Activated naive CD8-positive, alpha-beta T cell treated with anti-CD3 and anti-CD28 coated beads, Interleukin-2, amount 50 U/mL, for 16 hours (primary cell): ENCODE measurements at places on chromosomes 3 and 15.

- DNase-seq, result no peak
Observed at GRCh38 chr3:66469220-66469640, 31.6 kb downstream of the LRIG1 start.

GRCh38 chr3:42539871-42540714, 37.6 kb downstream of the VIPR1 start:
- peak; percentile 47 for DNase-seq

- DNase-seq, result no peak
Observed at GRCh38 chr3:46089237-46090011, 62.1 kb upstream of the XCR1 start.

DNA sequence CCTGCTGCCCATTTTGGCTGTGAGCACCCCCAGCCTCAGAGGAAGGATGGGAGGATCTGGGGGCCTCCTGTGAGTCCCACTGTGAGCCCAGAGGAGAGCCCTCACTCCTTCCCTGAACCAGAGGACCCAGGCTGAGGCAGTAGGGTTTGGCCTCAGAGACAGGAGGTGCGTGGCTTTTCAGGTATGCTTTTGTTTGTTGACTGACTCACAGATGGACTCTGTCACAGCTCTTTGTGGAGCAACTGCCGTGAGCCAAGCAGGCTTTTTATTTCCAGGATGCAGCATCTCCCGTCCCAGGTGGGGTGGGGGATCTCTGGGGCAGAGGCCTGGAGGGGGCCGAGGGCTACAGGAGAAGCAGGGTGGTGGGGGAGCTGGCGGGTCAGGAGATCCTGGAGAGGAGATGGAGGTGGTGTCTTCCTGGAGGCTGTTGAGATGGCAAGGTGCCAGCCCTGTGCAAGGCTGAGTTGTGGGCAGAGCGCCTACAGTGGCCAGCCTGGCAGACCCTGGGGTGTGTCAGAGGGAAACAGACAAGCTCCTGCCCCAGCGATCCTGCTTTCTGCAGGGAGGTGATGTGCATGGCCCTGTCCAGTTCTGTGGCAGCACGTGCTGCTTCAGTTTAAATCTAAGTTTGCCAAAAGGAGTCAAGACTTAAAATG, 24.0 kb downstream of the PLXNA1 start:
- DNase-seq, result no peak

DNA sequence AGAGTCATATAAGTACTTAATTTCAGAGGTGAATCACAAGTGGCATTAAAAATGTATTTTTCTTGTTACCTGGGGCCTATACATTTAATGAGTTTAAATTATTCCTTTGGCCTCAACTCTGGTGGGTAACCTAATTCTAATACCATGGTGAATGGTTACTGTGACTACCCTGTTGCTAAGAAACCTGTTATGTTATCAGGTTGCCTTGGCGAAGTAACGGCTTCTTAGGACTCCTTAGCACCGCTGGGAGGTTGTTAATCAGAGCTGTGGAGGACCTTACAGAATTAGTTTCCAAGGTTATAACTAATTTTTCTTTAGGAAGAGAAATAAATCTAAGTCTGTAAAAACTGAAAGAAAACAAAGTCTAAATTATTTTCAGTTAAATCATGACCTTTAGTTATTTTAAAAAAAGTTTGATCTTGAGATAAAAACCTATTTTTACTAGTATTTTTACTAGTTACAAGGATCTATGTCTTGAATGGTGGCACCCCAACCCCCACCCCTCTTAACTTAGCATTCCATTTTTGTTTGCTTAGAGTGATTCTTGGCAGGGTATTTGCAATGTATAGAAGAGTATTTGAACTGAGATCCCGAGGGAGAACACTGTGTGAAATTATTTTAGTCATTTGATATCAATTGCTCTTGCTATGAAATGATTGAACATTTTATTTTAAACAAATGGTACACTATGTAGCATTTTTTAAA, 155.5 kb downstream of the FNDC3B start:
- DNase-seq, result no peak

GRCh38 chr15:81296673-81297072, 27.3 kb downstream of the STARD5 start:
- DNase-seq, result peak; percentile 50

- DNase-seq, result no peak
Observed at GRCh38 chr3:17320266-17320665, 422.2 kb downstream of the TBC1D5 start.

DNA sequence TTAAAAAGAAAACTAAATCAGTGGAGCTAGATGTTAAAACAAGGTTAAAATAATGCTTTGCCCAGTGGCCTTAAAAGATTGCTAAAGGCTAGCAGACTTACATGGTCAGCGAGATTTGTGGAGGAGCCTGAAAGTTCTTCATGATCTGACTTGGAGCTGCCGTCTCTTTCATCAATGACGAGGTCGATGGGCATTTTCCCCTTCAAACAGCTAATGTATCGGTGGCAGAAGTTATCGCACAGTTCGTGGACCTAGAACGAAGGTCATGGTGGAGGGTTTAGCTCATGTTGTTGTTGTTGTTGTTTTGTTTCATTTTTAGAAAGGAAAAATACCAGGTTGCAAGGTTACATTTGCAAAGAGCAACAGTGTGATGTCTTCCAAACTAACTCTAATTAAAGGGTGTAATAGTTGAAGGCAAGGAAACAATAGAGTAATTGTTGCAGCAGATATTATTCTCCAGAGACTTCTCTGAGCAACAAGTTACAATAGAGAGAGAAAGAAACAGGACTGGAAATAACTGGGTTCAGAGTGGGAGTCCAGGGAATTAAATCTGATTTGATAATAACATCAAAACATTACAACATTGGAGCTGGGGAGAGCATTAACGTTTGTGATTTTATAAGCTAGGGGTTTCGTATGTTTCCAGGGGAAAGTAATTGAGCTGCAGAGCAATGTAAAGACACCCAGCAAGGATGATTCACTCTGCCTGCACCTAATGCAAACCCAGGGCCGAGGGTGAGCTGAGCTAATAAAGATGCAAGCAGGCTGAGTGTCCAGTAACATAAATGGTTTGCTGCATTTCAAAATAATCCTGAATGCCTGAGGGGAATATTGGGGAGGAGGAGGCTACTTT, 6.6 kb downstream of the MEIS2 start:
- no peak for DNase-seq

DNA sequence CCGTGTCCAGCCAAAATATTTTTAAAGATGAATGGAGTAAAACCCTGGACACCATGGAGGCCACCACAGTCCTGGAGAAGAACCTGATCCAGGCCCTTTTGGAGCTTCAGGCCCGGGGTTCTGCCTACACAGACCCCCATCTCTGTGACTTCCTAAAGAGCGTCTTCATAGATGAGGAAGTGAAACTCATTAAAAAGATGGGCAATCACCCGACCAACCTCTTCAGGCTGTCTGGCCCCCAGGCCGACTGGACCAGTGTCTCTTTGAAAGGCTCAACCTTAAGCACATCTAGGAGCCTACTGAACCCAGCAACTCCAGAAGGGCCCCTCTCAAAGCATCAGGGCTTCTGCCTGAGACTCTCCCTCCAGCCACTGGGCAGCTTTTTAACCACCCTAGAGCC, 107.9 kb upstream of the FAM174B start:
- no peak for DNase-seq

- DNase-seq, result no peak
Observed at GRCh38 chr15:60121845-60122244, 117.7 kb downstream of the FOXB1 start.

- no peak for DNase-seq
Observed at GRCh38 chr15:52527911-52528563, 643 bp downstream of the MYO5A start.

DNA sequence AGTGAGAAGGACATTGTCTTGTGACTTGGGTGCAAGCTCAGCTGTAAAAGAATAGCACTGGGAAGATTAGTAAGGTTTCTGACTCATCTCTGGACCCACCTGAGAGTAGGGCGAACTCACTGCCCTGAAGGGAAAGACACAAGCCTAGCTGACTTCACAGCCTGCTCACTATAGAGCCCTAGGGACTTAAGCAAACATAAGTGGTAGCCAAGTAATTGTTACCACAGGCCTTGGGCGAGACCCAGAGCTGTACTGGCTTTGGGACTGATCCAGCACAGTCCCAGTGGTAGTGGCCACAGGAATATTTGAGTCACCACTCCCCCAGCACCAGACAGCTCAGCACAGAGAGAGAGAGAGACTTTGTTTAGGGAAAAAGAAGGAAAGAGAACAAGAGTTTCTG, 429.9 kb downstream of the TBL1XR1 start:
- no peak for DNase-seq

- DNase-seq, result no peak
Observed at GRCh38 chr3:57110798-57111197, 50.3 kb downstream of the SPATA12 start.

- DNase-seq, result no peak
Observed at GRCh38 chr3:152051501-152052404, 178.3 kb downstream of the SUCNR1 start.

DNA sequence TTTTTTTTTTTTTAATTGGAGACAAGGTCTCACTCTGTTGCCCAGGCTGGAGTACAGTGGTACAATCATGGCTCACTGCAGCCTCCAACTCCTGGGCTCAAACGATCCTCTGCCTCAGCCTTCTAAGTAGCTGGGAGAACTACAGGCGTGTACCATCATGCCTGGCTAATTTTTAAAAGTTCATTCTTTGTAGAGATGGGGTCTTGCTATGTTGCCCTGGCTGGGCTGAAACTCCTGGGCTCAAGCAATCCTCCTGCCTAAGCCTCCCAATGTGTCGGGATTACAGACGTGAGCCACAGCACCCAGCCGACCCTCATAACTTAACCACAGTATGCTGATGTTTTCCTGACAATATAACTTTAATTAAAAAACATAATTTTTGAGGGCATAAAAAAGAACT, 24.3 kb downstream of the IL17RD start:
- DNase-seq, result no peak

GRCh38 chr3:94596887-94597566, 534.2 kb downstream of the NSUN3 start:
- no peak for DNase-seq

GRCh38 chr3:27290760-27291159, 78.4 kb downstream of the NEK10 start:
- DNase-seq, result no peak

- DNase-seq, result no peak
Observed at GRCh38 chr15:45414215-45414885, 36.0 kb upstream of the GATM start.

GRCh38 chr3:53224536-53224935, 31.3 kb downstream of the TKT start:
- no peak for DNase-seq

- DNase-seq, result peak; percentile 4
Observed at GRCh38 chr3:44323341-44323955, 15.1 kb upstream of the TCAIM start.

- no peak for DNase-seq
Observed at GRCh38 chr15:63941698-63942465, 104.4 kb downstream of the DAPK2 start.

- no peak for DNase-seq
Observed at GRCh38 chr3:115800489-115801075, 177.3 kb downstream of the GAP43 start.

GRCh38 chr15:37090543-37091175, 9.7 kb downstream of the MEIS2 start:
- DNase-seq, result no peak

GRCh38 chr3:64073158-64073761, 50.0 kb upstream of the PSMD6 start:
- DNase-seq, result no peak

GRCh38 chr15:28936081-28936480, 50.3 kb downstream of the APBA2 start:
- no peak for DNase-seq

DNA sequence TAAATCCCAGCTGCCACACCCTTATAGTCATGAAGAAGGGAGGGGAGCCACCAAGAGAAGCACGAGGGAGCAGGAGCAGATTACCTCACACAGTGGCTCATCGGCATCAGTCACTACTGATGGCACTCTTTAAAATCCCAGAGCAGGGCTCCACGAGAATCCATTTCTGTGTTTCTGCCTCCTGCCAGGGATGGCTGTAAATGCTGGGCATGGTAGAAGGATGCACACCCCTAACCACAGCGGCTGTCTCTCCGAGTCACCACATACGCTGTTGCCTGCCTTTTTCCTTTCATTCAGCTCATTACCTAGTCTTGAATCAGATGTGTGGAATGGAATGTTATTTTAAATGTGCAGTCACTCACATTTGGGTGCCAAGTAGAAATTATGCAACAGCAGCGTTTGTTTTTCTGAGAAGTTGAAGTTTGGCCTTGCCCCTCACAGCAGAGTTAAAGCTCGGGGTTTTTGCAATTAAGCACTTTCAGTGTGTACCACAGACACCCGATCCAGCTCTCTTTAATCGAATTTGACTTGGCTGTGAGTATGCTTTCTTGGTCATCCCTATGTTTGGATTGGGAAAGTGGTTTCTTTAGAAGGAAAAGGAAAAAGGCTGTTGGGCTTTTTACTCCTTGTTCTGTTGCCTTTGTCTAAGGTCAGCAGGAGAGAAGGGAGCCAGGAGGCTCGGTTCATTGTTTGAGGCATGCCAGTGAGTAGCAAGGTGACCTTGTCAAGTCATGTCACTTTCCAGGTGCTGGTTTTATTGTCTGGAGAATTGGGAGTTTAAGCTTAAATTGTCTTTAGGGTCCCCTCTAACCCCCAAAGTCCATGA, 284.2 kb upstream of the TPM1 start:
- no peak for DNase-seq

- no peak for DNase-seq
Observed at GRCh38 chr3:146969356-146969755, 364.2 kb upstream of the PLSCR5 start.

- no peak for DNase-seq
Observed at GRCh38 chr3:77530870-77531269, 491.0 kb downstream of the ROBO2 start.

- DNase-seq, result no peak
Observed at GRCh38 chr15:77456746-77457145, 36.1 kb downstream of the HMG20A start.

- no peak for DNase-seq
Observed at GRCh38 chr3:28836199-28836598, 444.7 kb upstream of the RBMS3 start.

- DNase-seq, result no peak
Observed at GRCh38 chr15:49706805-49707204, 86.0 kb downstream of the DTWD1 start.

- DNase-seq, result no peak
Observed at GRCh38 chr3:120846073-120846472, 61.9 kb upstream of the STXBP5L start.

GRCh38 chr3:168974617-168975403, 688.7 kb downstream of the MECOM start:
- DNase-seq, result no peak

DNA sequence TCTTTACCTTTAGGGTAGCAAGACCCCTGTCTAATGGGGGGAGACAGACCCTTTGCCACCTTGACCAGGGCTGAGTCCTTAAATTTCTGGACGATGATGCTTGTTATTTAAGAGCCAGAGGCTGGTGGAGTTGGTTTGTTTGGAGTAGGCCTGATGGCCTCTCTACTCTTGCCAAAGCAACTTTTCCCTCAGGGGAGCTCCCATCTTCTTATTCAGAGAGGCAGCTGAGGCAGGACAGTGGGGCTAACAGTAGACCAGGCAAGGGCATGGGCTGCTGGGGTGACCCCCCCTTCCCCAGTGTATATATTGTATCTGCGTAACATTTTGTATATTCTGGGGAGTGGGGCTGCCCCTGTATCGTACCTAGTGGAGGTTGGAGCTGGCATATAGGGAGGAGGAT, 10.3 kb downstream of the RPS17 start:
- DNase-seq, result no peak
